ENCODE measurements at places on chromosomes 11 and 22.

GRCh38 chr22:38724926-38725571, 19.3 kb downstream of the GTPBP1 start:
- no peak overlapping the region for H3K27ac ChIP-seq
- peaks cover 8% of the 10 kb centered on the region for H3K36me3 ChIP-seq
- H3K4me1 ChIP-seq: no peaks in the 10 kb centered on the region
- H3K4me3 ChIP-seq: no peak overlapping the region

GRCh38 chr22:41260871-41261270, 20.1 kb upstream of the CHADL start:
- no peak overlapping the region for H3K27ac ChIP-seq
- peaks cover 2% of the 10 kb centered on the region for H3K36me3 ChIP-seq
- DNase-seq: no peak
- no peaks in the 10 kb centered on the region for H3K27me3 ChIP-seq

GRCh38 chr11:34001557-34002064, 49.9 kb upstream of the CAPRIN1 start:
- peaks cover 15% of the 10 kb centered on the region for H3K27me3 ChIP-seq
- H3K4me1 ChIP-seq: peaks cover 13% of the 10 kb centered on the region
- DNase-seq: no peak
- no peaks in the 10 kb centered on the region for H3K36me3 ChIP-seq
- H3K4me3 ChIP-seq: no peak overlapping the region
- H3K27ac ChIP-seq: no peak overlapping the region

DNA sequence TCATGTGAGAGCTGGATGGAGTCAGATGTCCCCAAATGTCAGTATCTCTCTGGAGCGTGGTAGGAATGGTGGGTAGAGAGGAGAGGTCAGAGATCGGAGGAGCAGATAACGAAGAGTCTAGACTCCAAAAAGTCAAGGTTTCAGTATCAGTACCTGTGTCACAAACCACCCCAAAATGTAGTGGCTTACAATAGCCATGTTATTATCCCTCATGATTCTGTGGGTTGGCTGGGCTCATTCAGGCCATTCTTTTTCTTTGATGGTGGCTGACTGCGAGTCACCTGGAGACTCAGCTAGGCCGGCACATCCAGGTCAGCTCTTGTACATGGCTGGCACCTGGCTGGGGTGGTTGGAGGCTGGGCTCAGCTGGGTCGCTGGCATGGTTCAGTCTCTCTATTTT, 7.3 kb upstream of the SSTR3 start:
- H3K27me3 ChIP-seq: no peaks in the 10 kb centered on the region
- H3K4me1 ChIP-seq: peaks cover 72% of the 10 kb centered on the region
- H3K27ac ChIP-seq: peak overlapping the region; percentile 87
- no peak for DNase-seq
- H3K36me3 ChIP-seq: peaks cover 13% of the 10 kb centered on the region

Measured in B cell (primary cell).